Activated naive CD8-positive, alpha-beta T cell treated with anti-CD3 and anti-CD28 coated beads, Interleukin-2, amount 10 ng/mL, durations not matched to agents 7 days and 5 days (primary cell): ENCODE measurements at places on chromosomes 16 and 17. TPM values are rescaled to one million over a fixed set of nuclear protein-coding genes. Genes with fewer than 3 reads are reported as not detected.

The CCDC92B gene
- total RNA-seq = 0.08 TPM

The GRAPL gene
- total RNA-seq = 18.4 TPM

The WFDC1 gene
- not detected for total RNA-seq

The SNAI3 gene
- total RNA-seq = 14.4 TPM

GRCh38 chr16:80540516-80541305 is at the start of gene DYNLRB2:
TSS of gene DYNLRB2 (plus strand) at chr16:80540993. CDS start at chr16:80541077, 84 bp downstream.
- DNase-seq = peak; percentile 96
- H3K36me3 ChIP-seq = peaks cover 6% of the 10 kb centered on the region
- H3K27me3 ChIP-seq = peaks cover 12% of the 10 kb centered on the region
- peaks cover 16% of the 10 kb centered on the region for H3K4me1 ChIP-seq
- peak within 1 kb of the TSS; percentile 94 for H3K4me3 ChIP-seq

GRCh38 chr16:84718-85406 is 6.8 kb downstream of the MPG start:
- H3K4me1 ChIP-seq = peaks cover 22% of the 10 kb centered on the region
- peaks cover 9% of the 10 kb centered on the region for H3K36me3 ChIP-seq
- no peaks in the 10 kb centered on the region for H3K27me3 ChIP-seq

- DNase-seq = peak; percentile 34
- no peak overlapping the region for H3K27ac ChIP-seq
- H3K4me1 ChIP-seq = peaks cover 32% of the 10 kb centered on the region
- no peak overlapping the region for H3K4me3 ChIP-seq
Measured at GRCh38 chr17:43171586-43172487, 823 bp downstream of the NBR1 start.

- no peak overlapping the region for H3K27ac ChIP-seq
- no peak overlapping the region for H3K4me3 ChIP-seq
- no peak for DNase-seq
- H3K36me3 ChIP-seq = no peaks in the 10 kb centered on the region
- H3K27me3 ChIP-seq = no peaks in the 10 kb centered on the region
- H3K4me1 ChIP-seq = no peaks in the 10 kb centered on the region
Measured at GRCh38 chr16:68724797-68725196, 12.3 kb upstream of the CDH1 start.

- H3K4me1 ChIP-seq = peaks cover 10% of the 10 kb centered on the region
- peaks cover 4% of the 10 kb centered on the region for H3K27me3 ChIP-seq
- H3K4me3 ChIP-seq = peak overlapping the region; percentile 74
Measured at GRCh38 chr16:17939122-17939536, 397.4 kb downstream of the NPIPA8 start.

DNA sequence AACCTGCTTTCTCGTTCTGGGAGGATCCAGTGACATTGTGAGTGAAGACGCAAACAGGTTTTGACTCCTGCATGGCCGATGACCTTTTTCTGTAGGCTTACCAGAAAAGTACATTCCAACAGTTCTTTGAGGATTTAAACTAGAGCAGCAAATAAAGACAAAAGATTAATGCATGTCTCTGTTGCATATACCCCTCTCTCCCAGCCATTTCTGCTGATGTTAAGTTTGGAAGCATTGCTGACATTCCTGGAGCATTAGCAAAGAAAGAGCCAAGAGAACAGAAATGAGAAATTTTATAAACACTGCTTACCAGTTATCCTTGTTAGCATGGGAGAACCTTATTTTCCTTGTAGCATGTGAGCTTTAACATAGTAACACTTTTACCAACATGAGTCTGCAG is 49.3 kb downstream of the SIAH1 start:
- peaks cover 44% of the 10 kb centered on the region for H3K36me3 ChIP-seq
- no peak overlapping the region for H3K4me3 ChIP-seq
- no peaks in the 10 kb centered on the region for H3K27me3 ChIP-seq
- H3K27ac ChIP-seq = no peak overlapping the region
- H3K4me1 ChIP-seq = peaks cover 4% of the 10 kb centered on the region

GRCh38 chr16:78292844-78293380 is 193.5 kb downstream of the WWOX start:
- no peak overlapping the region for H3K4me3 ChIP-seq
- no peak overlapping the region for H3K27ac ChIP-seq
- no peaks in the 10 kb centered on the region for H3K27me3 ChIP-seq
- no peaks in the 10 kb centered on the region for H3K36me3 ChIP-seq

GRCh38 chr17:71666047-71666446 is 454.8 kb upstream of the SOX9 start:
- H3K4me3 ChIP-seq = no peak overlapping the region
- H3K36me3 ChIP-seq = no peaks in the 10 kb centered on the region
- H3K27me3 ChIP-seq = no peaks in the 10 kb centered on the region
- H3K27ac ChIP-seq = no peak overlapping the region
- no peak for DNase-seq
- no peaks in the 10 kb centered on the region for H3K4me1 ChIP-seq

DNA sequence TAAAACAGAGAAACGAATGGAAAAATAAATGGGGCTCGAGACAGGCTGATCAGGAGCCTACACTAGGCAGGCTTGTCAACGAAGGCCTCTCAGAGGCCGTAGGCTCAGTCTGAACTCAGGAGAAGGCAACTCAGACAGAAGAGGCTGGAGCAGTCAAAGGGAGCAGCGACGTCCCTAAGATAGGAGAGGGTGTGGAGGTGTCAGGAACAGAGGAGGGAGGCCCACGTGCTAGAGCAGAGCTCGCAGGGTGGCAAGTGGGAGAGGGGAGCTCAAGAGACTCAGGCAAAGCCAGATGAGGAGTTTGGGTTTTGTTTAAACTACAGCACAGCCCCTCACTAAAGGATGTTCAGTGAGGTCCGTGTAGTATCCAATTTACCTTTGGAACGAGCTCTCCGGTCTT is 32.7 kb downstream of the LRRC75A start:
- peaks cover 2% of the 10 kb centered on the region for H3K36me3 ChIP-seq
- no peaks in the 10 kb centered on the region for H3K4me1 ChIP-seq
- no peaks in the 10 kb centered on the region for H3K27me3 ChIP-seq
- no peak for DNase-seq
- no peak overlapping the region for H3K4me3 ChIP-seq

GRCh38 chr16:86255966-86256365 is 254.4 kb upstream of the FOXF1 start:
- DNase-seq = no peak
- H3K4me1 ChIP-seq = no peaks in the 10 kb centered on the region
- H3K36me3 ChIP-seq = no peaks in the 10 kb centered on the region
- peaks cover 7% of the 10 kb centered on the region for H3K27me3 ChIP-seq
- H3K4me3 ChIP-seq = no peak overlapping the region

- H3K36me3 ChIP-seq = peaks cover 18% of the 10 kb centered on the region
- no peak overlapping the region for H3K4me3 ChIP-seq
- H3K27me3 ChIP-seq = no peaks in the 10 kb centered on the region
- DNase-seq = no peak
- peak overlapping the region; percentile 20 for H3K27ac ChIP-seq
Measured at GRCh38 chr16:8863594-8864424, 5.0 kb downstream of the CARHSP1 start.
